Stimulated activated CD8-positive, alpha-beta memory T cell treated with anti-CD3 and anti-CD28 coated beads, Interleukin-4, amount 100 ng/mL, for 4 hours (primary cell): ENCODE measurements at places on chromosomes 16 and 17.

DNA sequence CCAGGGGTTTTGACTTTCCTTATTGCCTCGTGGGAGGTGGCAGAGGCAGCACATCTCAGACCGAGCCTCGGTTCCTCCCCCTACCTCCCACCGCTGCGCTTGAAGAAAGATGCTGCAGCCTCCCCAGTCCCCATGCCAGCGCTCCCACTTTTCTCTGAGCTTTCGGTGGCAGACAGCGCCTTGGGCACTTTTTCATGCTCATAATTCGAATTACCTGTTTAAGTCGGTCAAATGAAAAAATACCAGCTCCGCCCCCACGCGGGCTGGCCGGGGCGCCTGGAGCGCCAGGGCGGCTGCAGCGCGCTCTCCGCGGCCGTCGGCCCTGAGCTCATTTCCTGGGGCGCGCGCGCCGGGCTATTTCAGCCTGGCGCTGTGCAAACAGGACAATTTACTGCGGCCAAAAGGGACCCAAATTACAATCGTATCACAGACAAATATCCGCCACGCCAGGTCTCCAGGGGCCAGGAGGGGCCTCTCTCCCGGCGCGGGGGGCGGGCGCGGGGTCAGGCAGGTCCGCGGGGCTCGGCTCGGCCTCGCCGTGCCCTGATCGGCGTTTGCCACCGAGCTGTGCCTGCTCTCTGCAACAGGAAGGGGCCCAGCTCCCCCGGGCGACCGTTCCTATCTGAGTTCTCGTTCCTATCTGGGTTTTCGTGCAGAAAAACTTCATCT is 45.0 kb downstream of the SOST start:
- DNase-seq: no peak

- no peak for DNase-seq
These were observed 38.5 kb upstream of the ETV4 start for GRCh38 chr17:43584666-43585102.

DNA sequence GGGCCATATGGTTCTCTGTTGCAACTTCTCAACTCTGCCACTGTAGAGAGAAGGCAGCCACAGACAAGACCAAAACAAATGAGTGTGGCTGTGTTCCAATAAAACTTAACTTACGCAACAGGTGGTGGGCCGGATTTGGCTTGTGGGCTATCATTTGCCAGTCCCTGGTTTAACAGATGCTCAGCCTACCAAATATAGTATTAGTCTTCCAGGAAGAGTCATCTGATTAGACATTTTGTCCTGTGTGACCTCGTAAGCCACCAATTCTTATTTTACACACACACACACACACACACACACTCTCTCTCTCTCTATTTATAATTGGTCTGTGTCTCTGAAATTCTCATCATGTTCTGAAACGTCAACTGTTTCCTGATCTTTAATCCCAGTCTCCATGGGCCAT is 245.9 kb downstream of the XYLT1 start:
- DNase-seq: peak; percentile 6

GRCh38 chr16:58459344-58460218 is 40.4 kb upstream of the NDRG4 start:
- DNase-seq: peak; percentile 9

GRCh38 chr16:56450275-56450985 is 702 bp downstream of the NUDT21 start:
- no peak for DNase-seq

- no peak for DNase-seq
These were observed 44.8 kb downstream of the PITPNC1 start for GRCh38 chr17:67421869-67422273.

- DNase-seq: no peak
These were observed 10.2 kb downstream of the FLII start for GRCh38 chr17:18248300-18248731.

DNA sequence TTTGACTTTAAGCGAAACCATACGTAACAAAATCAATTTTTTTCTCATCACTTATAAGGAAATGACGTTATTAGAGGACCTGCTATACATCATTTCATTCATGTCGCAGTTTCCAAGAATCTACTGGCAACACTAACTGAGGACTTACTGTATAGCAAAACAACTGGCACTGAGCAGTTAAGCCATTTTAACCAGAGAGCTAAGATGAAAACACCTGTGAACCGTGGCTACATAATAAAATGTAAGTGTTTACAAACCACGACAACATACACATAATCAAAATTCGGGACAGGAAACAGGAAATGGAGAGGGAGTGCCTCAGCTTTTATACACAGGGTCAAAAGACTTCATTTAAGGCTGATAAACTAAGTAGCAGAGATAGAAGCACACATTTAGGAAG is 29.5 kb downstream of the METTL16 start:
- DNase-seq: no peak

DNA sequence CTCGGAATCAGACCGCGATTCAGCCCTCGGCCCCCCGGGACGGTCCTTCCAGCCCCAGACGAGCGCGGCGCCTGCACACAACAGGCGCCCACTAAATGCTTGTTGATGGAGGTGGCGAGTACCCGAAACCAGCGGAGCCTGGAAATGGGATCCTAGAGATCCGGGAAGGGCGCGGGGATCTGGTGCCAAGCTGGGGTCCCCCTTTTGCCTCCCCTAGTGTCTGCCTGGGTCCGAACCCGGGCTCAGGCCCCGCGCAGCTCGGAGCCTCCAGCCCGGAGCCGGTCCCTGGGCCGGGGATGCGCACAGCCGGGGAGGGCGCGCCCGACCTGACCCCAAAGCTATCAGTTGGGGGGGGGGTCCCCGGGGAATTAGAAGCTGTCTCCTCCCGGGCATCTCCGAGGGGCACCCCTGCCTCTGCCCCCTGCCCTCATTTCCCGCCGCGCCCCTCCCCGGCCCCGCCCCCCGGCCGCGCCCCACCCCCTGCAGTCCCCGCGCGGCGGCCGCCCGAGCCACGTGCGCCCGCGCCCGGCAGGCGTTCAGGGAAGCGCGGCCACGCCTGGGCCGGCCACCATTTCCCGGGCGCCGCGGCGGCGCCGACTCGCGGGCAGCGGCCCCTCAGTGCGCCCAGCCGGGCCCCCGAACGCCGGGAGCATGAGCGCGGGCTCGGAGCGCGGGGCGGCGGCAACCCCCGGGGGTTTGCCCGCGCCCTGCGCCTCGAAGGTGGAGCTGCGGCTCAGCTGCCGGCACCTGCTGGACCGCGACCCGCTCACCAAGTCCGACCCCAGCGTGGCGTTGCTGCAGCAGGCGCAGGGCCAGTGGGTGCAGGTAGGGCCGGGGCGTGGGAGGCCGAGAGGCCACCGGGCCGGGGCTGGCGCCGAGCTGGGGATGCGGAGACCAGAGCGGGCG is at the start of gene CPNE7:
Gene CPNE7, plus strand, starts transcription at position 512 of the 906 bp plus-strand sequence. Its CDS starts 140 bp downstream, at position 652.
- no peak for DNase-seq

GRCh38 chr16:10120953-10121352 is 61.3 kb downstream of the GRIN2A start:
- no peak for DNase-seq

GRCh38 chr16:62652441-62653120 is 616.3 kb upstream of the CDH8 start:
- no peak for DNase-seq

GRCh38 chr17:69067274-69068047 is 6.7 kb upstream of the ABCA9 start:
- DNase-seq: no peak

GRCh38 chr17:67656494-67657203 is 61.1 kb upstream of the NOL11 start:
- DNase-seq: no peak

- DNase-seq: no peak
These were observed 1.0 kb upstream of the YPEL3 start for GRCh38 chr16:30096862-30097563.

- DNase-seq: no peak
These were observed 22.8 kb downstream of the ENGASE start for GRCh38 chr17:79097226-79098055.

DNA sequence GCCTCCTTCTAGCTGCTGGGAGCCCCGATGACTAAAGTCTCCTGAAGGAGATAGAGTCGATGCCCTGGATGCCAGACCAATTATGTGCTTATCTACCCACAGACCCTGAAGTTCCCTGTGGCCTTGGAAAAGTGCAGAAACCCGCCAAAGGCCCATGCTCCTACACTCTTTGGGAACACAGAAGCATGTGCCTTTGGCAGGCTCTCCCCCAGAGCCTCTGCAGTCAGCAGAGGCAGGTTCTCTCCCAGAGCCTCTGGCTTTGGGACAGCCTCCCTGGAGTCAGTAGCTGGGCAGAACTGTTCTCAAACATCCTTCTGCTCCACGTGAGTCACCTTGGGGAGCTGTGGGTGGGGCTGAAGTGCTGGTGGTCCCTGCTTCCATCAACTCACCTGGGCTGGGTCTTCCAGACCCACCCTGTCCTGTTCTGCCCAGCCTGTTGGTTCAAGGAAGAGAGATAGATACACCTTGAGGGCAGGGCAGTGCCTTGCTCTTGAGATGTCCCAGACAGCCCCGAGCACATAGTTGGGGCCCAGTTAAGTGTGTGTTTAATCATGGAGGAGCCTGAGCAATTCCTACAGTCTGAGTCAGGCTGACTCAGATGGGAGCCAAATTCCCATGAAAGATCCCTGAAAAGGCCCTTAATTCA is 3.2 kb upstream of the CDK5RAP3 start:
- DNase-seq: no peak
